Breast epithelium (tissue), 4 donors: ENCODE measurements at places on chromosomes 16 and 17. TPM values are rescaled to one million over a fixed set of nuclear protein-coding genes. Genes with fewer than 3 reads are reported as not detected.

DNA sequence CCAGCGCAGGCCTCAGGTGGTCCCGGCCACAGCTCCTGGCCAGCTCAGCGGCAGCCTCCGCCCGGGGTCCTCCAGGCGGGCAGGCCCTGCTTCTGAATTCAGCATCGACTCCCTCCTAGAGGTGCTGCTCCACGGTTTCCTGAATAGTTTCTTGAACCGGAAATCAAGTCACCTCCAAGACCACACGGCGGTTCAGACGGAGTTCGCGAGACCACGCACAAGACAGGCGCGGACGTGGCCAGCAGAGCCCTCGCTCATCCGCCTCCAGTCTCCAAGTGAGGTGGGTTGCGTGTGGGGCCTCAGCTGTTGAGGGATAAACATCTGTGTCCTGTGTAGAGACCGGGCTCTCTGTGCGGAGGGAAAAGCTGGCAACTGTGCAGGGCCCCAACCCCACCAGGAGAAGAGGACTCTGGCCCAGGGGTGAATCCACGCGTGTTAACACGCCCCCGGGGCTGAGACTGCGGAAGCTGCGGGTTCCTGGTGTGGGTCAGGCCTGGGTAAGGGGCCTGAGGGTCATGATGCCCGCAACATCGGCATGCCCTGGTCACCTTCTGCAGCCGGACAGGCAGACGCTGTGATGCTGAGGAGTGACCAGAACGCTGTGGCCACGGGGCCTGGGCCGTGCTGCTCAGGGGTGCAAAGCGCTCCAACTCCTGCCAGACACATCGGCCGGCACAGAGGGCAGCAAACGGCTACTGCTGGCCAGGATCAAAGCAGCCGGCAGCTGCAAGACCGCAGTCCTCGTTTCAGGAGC, 55.0 kb upstream of the METRNL start:
- H3K27ac ChIP-seq: no peak overlapping the region
- H3K4me1 ChIP-seq: no peaks in the 10 kb centered on the region
- H3K27me3 ChIP-seq: no peaks in the 10 kb centered on the region
- no peak overlapping the region for H3K4me3 ChIP-seq

DNA sequence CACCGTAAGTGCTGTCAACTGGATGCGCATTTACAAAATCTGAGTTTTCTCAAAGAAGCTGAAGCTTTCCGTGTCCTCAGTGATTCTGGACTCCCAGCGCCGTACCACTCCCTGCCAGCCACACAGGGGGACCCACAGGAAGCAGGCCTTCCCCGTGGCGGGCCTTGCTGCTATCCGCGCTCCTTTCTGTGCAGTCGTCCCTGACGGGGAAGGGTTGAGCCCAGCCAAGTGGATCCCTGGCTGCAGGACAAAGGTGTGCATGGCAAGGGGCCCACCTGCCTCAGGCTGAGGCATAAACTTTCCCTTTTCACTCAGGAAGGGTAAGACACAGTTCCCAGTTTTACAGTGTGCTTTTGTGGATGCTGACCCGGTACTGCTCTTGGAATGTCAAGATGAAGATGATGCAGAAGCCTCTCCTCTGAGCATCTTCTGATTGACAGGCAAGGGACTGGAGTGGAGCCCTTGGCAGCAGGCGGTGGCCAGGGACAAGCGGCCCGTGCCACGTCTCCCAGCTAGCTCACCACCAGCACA, 93.0 kb downstream of the ANKRD11 start:
- no peak overlapping the region for H3K4me3 ChIP-seq
- no peaks in the 10 kb centered on the region for H3K36me3 ChIP-seq
- no peak overlapping the region for H3K27ac ChIP-seq
- DNase-seq: no peak

DNA sequence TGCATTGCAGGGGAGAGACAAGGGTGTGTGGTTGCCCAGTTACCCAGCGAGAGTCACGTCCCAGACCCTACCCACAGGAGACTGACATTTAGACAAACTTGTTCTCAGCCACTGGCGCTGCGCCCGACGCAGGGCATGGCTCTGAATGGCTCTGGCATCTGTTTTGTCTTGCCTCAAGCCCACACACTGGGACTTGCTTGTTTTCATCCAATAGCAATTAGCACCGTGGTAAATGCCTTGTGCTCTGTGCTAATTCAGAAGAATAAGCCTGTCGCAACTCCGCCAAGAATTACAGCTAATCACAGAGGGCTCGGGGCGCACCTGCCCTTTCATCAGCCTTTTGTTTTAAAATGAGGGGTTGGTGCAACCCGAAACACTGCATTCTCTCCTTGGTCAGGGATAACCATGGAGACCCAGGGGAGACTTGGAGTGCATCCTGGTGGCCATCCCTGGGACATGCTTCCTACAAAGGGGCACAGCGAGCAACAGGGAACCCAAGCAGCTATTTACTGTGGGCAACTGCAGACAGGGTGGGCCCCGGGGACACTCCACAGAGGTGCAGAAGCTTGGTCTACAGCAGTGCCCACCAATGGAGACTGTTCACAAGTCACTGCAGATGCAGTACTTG, 220.6 kb upstream of the ZFHX3 start:
- DNase-seq: no peak
- H3K36me3 ChIP-seq: no peaks in the 10 kb centered on the region
- no peak overlapping the region for H3K27ac ChIP-seq
- peaks cover 4% of the 10 kb centered on the region for H3K27me3 ChIP-seq
- H3K4me3 ChIP-seq: no peak overlapping the region

GRCh38 chr17:6541886-6542285, 14.5 kb downstream of the PITPNM3 start:
- no peak for DNase-seq
- no peaks in the 10 kb centered on the region for H3K4me1 ChIP-seq
- no peak overlapping the region for H3K27ac ChIP-seq
- no peaks in the 10 kb centered on the region for H3K27me3 ChIP-seq
- H3K4me3 ChIP-seq: no peak overlapping the region

DNA sequence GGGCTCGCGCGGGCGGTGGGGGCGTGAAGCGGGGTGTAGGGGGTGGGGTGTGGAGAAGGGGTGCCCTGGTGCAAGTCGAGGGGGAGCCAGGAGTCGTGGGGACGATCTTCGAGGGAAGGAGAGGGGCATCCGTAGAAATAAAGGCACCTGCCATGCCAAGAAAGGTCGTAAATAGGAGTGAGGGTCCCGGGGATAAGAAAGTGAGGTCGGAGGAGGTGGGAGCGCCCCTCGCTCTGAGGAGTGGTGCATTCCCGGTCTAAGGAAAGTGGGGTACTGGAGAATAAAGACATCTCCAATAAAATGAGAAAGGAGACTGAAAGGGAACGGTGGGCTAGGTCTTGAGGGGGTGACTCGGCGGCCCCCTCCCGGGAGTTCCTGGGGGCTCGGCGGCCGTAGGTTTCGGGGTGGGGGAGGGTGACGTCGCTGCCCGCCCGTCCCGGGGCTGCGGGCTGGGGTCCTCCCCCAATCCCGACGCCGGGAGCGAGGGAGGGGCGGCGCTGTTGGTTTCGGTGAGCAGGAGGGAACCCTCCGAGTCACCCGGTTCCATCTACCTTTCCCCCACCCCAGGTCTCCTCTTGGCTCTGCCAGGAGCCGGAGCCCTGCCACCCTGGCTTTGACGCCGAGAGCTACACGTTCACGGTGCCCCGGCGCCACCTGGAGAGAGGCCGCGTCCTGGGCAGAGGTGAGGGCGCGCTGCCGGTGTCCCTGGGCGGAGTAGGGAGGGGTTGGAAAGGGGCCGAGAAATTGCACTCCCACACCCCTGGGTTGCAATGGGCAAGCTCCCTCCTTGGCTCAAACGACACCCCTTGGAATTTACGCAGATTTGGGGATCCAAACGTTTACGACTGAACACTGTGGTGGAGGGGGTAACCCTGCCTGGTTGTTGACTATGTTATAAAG, 888 bp downstream of the CDH1 start:
- peak; percentile 70 for DNase-seq
- no peaks in the 10 kb centered on the region for H3K4me1 ChIP-seq
- H3K27ac ChIP-seq: peak overlapping the region; percentile 94
- H3K4me3 ChIP-seq: peak overlapping the region; percentile 86
- peaks cover 8% of the 10 kb centered on the region for H3K27me3 ChIP-seq
- H3K36me3 ChIP-seq: no peaks in the 10 kb centered on the region

DNA sequence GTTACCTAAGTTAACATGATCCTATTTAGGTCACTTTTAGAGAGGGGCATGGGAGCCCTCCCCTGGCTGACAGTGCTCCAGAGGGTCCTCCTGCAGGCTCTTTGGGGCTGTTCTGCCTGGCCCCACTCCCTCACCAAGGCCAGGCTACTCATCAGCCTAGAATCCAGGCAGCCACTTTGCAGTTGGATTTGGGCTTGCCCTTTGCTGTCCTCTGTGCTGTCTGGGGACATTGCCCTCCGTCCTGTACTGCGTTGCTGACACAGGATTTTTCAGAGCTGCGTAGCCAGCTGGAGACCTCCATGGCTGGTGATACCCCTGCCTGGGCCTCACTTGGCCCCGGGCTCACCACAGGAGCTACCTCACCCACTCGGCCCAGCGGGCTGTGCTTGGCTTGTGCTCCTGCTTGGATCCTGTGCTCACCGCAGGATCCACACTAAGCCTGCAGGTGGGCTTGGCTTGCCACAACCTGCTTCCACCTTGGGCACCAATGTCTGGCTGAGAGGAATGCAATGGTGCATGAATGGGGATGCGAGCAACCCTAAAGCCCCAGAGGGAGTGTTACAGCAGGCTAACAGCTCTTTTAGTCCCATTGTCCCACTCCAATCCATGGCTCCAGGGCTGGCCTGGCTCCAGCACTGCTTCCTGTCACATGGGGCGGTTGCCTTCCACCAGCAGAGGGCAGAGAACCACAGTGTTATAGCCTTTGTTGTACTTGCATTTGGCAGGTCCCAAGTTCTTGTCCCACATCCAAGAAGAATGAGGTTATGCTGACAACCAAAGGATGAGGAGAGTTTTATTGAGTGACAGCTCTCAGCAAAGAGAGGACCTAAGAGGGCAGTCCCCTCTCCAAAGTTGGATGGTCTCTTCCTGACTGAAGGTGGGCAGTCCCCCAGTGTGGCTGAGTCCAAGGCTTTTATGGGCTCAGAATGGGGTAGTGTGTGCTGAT, 21.5 kb downstream of the CCL4 start:
- H3K27ac ChIP-seq: no peak overlapping the region
- H3K36me3 ChIP-seq: no peaks in the 10 kb centered on the region
- DNase-seq: no peak

DNA sequence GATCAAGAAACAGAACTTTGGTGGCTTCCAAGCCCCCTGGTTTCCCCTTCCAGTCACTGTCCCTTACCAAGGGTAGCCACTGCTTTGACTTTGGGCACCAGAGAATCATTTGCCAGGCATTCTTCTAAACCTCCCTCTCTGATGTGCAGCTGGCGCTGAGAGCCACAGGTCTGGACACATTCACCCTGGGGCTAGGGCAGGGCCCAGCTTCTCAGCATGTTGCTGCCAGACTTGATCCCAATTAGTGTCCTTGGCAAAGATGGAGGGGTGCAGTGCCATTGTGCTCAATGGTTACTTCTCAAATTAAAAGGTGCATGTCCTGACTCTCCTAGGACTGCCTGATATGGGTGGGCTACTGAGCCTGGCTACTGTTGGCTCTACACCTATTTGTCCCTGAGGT, 7.6 kb upstream of the SLC47A2 start:
- peak overlapping the region; percentile 64 for H3K4me3 ChIP-seq
- H3K27me3 ChIP-seq: no peaks in the 10 kb centered on the region
- DNase-seq: no peak
- H3K36me3 ChIP-seq: no peaks in the 10 kb centered on the region
- peak overlapping the region; percentile 100 for H3K27ac ChIP-seq
- H3K4me1 ChIP-seq: peaks cover 23% of the 10 kb centered on the region

DNA sequence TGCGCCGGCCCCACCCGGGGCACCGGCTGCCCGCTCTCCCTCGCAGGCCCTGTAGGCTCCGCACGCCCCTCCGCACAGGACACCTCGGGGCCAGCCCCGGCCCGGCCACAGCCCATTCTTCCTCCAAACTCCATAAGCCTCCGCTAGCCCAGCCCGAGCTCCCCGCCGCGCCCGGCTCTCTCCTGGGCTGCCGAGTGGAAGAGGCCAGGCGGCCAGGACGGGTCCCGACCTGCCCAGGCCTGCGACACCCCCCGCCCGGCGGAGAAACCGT, 397 bp downstream of the NCOR1 start:
- H3K27me3 ChIP-seq: no peaks in the 10 kb centered on the region
- peaks cover 8% of the 10 kb centered on the region for H3K4me1 ChIP-seq
- peak overlapping the region; percentile 91 for H3K4me3 ChIP-seq
- no peak for DNase-seq

DNA sequence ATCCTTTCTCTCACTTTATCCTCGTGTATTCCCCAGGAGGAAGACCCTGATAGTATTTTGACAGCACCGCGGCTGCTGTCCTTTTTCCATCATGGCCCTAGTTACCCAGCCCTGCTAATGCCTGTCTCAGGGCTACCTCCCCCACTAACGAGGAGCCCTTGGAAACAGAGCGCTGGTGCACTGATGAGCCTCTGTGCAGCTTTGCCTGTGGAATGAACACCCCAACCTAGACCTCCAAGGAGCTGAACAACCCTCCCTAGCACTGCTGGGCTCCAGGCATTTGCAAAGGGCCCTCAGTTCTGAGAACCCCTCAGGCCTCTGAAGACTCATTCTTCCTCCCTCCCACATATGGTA, 23.3 kb upstream of the CCL1 start:
- H3K27me3 ChIP-seq: no peaks in the 10 kb centered on the region
- no peak overlapping the region for H3K4me3 ChIP-seq
- DNase-seq: no peak
- no peaks in the 10 kb centered on the region for H3K4me1 ChIP-seq

DNA sequence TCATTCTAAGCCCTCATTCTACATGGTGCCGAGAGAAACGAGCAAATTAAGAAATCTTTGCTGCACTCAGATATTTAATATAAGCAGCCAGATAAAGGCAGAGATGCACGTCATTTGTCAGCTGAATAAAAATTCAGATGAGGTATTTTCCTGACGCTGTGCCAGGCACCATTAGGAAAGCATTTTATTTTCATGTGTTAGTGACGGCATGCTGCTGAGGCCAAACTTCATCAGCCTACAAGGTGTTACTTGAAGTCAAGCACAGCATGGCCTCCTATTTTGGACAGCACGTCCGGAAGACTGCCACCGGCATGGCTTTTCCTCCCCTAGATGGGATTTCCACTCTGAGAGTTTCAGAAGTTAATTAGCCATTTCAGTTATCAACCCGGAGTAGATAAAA, 70.3 kb downstream of the IRX3 start:
- no peaks in the 10 kb centered on the region for H3K4me1 ChIP-seq
- H3K4me3 ChIP-seq: no peak overlapping the region
- H3K27me3 ChIP-seq: no peaks in the 10 kb centered on the region
- no peak for DNase-seq
- H3K36me3 ChIP-seq: no peaks in the 10 kb centered on the region
- no peak overlapping the region for H3K27ac ChIP-seq

- H3K36me3 ChIP-seq: no peaks in the 10 kb centered on the region
- no peak overlapping the region for H3K27ac ChIP-seq
- H3K4me3 ChIP-seq: no peak overlapping the region
- no peak for DNase-seq
- no peaks in the 10 kb centered on the region for H3K4me1 ChIP-seq
These were observed 60.6 kb downstream of the CDH11 start for GRCh38 chr16:65061263-65061662.

GRCh38 chr17:28475151-28475900, 1.9 kb downstream of the SLC13A2 start:
- no peak overlapping the region for H3K4me3 ChIP-seq
- H3K27me3 ChIP-seq: no peaks in the 10 kb centered on the region
- no peaks in the 10 kb centered on the region for H3K36me3 ChIP-seq
- peak overlapping the region; percentile 45 for H3K27ac ChIP-seq
- no peaks in the 10 kb centered on the region for H3K4me1 ChIP-seq
- DNase-seq: no peak

The PRDM7 gene
- total RNA-seq: not detected

The UTS2R gene
- 0.33 TPM for total RNA-seq

The HSD3B7 gene
- 26.9 TPM for total RNA-seq

The OR1F1 gene
- total RNA-seq: not detected

The PIPOX gene
- total RNA-seq: 1.3 TPM

The SRCIN1 gene
- total RNA-seq: 10.8 TPM

The MGAT5B gene
- total RNA-seq: not detected
